Stimulated activated CD8-positive, alpha-beta memory T cell treated with anti-CD3 and anti-CD28 coated beads, Interleukin-15, amount 100 ng/mL, for 4 hours (primary cell): ENCODE measurements at places on chromosomes 5 and 9.

DNA sequence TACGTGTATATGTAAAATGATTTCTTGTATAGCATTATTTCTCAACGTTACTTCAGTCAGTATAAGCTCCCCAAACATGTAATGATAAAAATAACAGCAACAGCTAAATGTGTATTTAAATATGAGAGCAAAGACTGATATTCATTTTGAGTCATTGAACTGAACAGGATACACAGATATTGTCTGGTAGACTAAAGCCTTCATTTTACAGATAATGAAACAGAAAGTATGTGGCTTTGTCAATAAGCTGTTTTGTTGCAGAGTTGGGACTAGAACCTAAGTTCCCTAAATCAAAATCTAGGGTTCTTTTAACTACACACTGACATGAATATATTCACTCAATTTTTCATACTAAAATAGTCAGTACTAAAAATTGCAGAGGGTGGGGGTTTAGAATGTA is 80.4 kb upstream of the MARCHF11 start:
- DNase-seq = no peak

- DNase-seq = no peak
These were observed 606.8 kb downstream of the RAB3C start for GRCh38 chr5:59189472-59190244.

DNA sequence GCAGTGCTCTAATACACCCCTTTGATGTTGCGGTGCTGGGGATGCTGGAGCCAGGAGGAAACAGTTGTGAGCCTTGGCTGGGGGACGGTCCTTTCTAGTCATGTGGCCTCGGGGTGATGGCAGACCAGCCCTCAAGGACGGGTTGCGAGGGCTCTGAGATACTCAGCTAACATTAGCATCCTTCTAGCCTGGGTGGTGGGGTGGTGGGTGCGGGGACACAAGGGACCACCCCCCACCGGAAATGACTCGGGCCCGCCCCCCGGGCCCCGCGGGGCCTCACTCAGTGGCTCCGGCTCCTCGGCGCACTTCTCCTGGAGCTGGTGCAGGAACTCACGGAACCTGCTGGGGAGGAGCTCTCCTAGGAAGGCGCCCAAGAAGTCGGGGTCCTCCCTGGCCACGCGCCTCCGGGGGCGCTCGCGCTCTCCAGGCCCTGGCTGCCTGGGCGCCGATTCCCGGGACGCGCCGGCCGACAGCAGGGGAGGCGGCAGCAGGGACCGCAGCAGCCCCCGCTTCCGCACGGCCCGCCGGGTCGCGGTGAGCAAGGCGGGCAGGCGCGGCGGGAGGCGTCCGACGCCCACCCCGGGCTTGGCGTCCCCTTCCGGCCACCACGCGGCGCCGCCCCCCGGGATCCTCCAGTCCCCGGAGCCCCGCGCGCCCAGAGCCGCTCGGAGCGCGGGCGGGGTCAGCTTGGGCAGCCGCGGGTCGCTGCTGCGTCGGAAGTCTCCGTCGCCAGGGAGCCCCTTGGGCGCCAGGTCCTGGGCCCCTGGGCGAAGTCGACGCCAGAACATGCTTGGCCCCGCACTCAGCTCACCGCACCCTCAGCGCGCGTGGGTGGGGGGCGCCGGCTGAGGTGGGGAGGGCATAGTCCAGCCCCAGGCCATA is 873 bp downstream of the C9orf50 start:
- no peak for DNase-seq

DNA sequence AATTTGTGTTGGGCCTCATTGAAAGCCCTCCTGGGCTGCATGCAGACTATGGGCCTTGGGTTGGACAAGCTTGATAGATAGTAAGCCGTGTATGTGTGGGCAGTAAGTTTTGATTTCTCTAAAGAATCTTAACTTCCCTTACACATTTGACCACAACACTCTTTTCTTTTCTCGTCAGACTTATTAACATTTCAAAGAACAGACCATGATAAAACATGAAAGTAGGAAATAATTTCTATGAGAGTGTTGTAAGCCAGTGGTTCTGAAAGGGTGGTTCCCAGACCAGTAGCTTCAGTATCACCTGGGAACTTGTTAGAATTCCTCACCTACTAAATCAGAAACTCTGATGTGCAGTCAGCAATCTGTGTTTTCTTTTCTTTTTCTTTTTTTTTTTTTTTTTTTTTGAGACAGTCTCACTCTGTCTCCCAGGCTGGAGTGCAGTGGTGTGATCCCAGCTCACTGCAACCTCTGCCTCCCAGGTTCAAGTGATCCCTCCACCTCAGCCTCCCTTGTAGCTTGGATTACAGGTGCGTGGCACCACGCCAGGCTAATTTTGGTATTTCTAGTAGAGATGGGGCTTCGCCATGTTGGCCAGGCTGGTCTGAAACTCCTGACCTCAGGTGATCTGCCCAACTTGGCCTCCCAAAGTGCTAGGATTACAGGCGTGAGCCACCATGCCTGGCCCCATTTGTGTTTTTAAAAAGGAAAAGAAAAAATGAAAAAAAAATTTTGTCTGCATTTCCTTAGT is 20.0 kb upstream of the GCNT1 start:
- no peak for DNase-seq

DNA sequence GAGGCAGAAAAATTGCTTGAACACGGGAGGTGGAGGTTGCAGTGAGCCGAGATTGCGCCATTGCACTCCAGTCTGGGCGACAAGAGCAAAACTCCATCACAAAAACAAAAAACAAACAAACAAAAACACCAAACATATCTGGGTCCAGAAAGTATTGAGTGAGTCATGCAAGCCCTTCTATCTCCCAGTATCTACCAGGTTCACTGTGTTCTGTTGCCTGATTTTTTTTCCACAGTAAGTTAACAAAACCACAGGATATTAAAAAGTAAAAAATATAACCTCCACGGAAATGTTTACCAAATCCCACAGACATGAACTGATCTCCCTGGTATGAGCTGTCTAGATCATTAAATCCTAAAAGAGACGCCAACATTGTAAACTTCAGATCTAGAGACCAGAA is 94.4 kb downstream of the ANKH start:
- DNase-seq = no peak

- DNase-seq = no peak
These were observed 399.0 kb upstream of the MEF2C start for GRCh38 chr5:89281766-89282553.

- DNase-seq = no peak
These were observed 93.2 kb downstream of the ZFAND5 start for GRCh38 chr9:72271613-72272478.

- DNase-seq = no peak
These were observed 190.9 kb downstream of the TTC39B start for GRCh38 chr9:15116130-15116580.

DNA sequence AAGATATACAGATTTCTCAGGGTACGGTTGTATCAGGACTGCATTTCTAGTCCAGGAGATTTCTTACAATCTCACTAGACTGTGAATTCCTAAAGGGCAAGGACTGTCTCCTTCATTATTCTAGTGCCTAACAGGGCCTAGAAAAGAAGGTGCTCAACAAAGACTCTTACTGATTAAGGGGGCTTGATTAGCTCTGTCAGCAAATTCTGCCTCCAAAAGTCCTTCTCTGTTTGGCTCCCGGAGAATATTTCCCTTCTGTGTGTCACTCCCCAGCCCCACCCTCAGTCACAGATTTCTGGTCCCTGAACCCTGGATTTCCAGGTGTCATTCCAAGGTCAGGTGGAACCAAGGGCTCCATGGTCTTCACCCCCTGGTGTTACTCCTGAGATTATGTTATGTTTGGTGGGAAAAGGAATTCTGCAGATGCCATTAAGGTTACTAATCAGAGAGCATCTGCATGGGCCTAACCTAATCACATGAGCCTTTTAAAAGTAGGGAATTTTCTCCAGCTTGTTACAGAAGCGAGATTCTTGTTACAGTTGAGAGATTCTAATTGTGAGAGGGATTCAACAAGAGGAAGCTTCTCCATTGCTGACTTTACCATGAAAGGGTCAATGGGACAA is 167.7 kb upstream of the LHFPL2 start:
- DNase-seq = no peak

GRCh38 chr9:86354818-86355309 is 654 bp upstream of the TUT7 start:
- no peak for DNase-seq

DNA sequence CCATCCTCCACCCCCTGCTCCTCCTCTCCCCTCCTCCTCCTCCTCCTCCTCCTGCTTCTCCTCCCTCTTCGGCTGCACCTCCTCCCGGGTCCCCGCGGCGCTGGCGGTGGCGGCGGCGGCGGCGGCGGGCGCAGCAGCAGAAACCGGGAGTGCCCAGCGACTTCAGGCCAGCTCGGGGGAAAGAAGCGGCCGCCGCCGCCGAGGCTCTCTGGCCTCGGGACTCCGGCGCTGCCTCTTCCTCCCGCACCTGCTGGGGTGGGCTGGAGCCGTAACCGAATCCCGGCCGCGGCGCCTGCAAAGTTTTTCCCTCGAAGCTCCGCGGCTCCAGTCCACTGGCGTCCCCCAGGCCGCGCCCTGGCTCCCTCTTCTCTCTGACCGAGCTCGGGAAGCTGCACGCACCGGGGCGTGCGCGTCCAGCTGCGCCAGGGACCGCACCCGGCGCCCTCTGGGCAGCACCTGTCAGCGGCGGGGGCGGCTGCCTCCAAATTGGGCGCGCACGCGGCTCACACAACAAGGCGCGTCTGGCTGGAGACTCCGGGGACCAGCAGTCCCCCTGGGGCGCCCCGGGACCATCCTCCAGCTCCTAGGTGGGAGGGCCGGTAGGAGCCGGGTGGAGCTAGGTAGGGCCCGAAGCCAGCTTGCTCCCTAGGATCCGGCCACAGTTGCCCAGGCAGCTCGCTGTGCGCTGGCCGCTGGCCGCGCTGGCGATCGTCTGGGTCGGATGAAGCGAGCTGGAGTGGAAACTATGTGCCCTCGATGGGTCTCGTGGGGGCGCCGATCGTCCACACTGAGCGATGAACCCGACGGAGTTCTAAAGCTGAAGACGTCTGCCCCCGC is at the start of gene MCTP1:
MCTP1 (minus strand) TSS at position 523 of the 837 bp plus-strand sequence.
- DNase-seq = no peak

DNA sequence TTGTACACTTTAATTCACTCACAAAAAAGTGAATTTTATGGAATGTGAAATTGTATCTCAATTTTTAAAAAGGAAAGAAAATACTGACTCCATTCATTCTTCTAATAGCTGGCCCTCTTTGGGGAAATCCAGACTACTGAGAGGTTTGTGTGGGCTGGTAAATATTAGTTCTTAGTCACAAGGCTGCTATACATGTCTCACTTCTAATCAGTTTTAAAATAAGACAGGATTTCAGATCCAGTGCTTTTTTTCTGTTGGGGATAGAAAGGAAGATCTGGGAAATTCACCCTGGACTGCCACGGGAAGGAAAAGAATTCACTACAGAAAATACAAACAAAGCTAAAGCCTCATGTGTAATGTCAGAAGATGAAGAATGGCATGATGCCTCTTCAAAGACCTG is 32.7 kb upstream of the ADAMTSL1 start:
- DNase-seq = no peak

GRCh38 chr5:35269006-35269405 is 38.7 kb upstream of the PRLR start:
- DNase-seq = no peak

DNA sequence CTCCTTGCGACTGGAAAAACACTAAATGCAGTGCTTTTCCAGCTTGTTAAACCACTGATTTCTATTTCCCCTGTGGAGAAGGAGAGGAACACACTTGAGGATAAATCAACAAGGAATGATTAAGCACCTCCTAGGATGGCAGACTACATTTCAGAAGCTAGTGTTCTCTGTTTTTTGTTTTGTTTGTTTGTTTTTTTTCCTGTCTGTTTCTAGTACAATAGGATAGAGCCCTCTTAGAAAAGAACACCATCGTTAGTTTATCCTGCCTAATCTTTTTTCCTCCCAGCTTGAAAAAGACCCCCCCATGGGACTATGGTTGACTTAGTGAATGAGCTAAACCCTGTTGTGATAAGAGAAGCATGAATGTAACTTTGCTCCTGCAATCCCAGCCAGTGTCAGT is 3.9 kb upstream of the TAL2 start:
- DNase-seq = no peak

DNA sequence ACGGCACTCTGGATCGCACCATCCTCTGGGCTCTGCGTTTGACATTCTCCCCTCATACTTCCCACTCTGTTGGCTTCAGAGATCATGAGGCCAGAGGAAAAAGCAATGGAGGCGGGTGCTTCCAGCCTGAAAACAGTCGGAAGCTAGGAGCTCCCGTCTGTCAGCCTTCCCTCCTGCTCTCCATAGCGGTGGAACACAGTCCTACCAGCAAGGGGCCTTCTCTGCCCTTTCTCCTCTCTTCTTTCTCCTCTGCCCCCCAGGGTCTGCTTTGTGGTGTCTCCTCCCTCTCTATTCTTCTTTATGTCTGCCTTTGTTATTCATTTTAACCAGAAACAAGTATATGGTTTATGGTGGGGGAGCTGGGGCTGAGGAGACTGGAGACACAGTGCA is 152.5 kb upstream of the NFIB start:
- DNase-seq = no peak

DNA sequence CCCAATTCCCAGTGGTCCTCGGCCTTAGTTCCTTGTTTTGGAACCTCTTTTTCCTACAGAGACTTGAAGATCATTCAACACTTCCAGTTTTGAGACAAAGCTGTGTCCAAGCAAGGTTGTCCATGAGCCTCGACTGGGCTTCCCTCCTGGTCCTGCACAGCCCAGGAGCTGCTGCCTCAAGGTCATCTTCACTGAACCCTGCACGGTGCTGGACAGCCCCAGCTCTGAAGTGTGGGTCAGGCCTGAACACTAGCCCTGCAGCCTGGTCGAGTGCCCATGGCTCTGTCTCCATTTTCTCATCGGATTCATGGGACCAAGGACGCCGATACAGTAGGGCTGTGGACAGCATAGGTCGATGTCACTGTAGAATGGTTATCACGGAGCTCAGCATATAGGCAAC is 68.0 kb upstream of the NFIL3 start:
- no peak for DNase-seq

DNA sequence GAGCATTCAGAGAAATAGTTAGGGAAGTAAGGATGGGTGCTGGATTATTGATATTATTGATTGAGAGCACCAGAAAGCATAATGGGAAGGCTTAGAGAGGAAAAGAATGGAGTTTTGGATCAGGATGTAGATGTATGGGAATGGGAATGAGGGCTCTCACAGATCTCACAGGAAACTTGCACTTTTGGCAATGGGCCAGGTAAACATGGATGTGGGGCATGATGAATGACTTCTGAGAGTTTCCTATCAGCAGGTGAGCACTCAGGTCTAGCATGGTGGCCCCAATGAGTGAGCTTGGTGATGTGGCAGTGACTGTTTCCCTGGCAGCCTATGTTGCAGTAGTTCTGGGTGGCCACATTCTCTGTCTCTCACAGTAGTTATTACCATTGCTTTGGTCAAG is 283.8 kb downstream of the FBXL7 start:
- DNase-seq = no peak

DNA sequence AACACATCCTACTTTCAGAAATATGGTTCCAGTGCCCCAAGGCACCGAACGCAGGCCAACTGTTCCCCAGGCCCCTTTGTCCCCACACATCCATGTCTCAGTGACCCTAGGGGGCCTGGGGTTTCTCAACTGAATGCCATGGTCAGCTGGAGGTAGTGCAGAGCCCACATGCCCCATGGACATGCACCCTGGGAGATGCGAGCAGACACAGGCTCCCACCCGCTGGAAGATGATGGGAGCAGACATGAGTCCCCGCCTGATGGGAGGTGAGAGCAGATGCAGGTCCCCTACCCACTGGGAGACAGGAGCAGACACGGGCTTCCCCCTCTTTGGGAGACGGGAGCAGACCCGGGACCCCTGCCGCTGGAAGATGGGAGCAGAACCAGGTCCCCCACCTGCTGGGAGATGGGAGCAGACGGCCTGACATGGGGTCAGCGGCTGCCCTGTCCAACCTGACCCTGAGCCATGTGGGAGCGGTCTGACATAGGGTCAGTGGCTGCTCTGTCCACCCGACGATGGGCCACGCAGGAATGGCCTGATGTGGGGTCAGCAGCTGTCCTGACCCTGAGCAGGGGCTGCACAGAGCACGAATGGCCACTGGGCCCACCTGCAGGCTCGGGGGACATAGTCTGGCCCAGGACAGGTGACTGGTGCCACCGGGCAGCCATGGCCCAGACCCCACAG is 18.4 kb downstream of the ZDHHC11B start:
- DNase-seq = no peak
